Stimulated activated CD4-positive, alpha-beta T cell treated with anti-CD3 and anti-CD28 coated beads, TNF-alpha, amount 100 ng/mL, for 24 hours (primary cell): ENCODE measurements at places on chromosomes 16 and 17.

- DNase-seq, result no peak
Observed at GRCh38 chr17:83026311-83026811, 53.0 kb upstream of the METRNL start.

GRCh38 chr17:64698725-64699124, 36.6 kb upstream of the SMURF2 start:
- DNase-seq, result no peak

GRCh38 chr16:56800355-56800754, 64.7 kb upstream of the SLC12A3 start:
- DNase-seq, result no peak

DNA sequence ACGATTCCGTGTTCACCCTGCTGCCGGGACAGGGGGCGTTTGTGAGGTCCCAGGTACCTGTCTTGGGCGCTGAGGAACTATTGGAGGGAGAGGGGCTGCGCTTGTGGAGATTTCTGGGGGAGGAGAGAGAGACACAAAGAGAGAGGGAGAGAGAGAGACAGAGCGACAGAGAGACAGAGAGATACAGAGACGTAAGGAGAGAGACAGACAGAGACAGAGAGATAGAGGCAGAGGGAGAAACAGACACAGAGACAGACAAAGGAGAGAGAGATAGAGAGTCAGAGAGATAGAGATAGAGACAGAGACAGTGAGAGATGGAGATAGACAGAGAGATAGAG, 24.5 kb upstream of the ITGAX start:
- no peak for DNase-seq

- no peak for DNase-seq
Observed at GRCh38 chr16:78116946-78117345, 17.5 kb downstream of the WWOX start.

DNA sequence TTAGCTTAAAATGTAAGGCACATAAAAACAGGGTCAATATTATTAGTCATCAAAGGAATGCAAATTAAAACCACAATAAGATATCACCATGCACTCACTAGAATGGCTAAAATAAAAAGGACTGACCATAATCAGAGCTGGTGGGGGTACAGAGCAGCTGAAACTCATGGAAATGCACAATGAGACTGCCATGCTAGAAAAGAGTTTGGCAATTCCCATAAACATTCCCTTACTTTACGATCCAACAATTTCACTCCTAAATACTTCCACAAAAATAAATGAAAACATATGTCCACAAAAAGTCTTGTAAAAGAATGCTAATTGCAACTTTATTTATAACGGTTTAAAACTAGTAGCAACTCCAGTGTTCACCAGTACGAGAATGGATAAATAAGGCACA, 36.1 kb upstream of the ERCC4 start:
- no peak for DNase-seq

DNA sequence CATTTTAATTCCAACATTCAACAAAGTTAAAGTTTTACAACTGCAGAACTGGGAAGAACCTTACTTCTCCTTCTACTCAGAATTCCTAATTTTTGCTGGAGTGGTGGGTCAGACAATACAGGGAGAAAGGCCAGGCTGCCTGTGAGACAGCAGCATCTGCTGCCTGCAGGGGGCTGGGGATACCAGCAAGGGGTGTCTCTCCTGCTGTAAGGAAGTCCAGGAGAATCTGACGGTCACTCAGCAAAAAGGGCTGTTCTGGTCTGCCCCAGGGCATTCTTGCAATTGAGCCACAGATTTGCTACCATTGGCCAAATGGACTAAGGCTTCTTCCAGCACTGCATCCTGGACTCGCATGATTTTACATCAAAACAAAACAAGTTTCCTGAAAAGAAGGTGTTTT, 426.6 kb upstream of the CDH11 start:
- no peak for DNase-seq

- no peak for DNase-seq
Observed at GRCh38 chr17:63714550-63715277, 14.8 kb upstream of the LIMD2 start.

DNA sequence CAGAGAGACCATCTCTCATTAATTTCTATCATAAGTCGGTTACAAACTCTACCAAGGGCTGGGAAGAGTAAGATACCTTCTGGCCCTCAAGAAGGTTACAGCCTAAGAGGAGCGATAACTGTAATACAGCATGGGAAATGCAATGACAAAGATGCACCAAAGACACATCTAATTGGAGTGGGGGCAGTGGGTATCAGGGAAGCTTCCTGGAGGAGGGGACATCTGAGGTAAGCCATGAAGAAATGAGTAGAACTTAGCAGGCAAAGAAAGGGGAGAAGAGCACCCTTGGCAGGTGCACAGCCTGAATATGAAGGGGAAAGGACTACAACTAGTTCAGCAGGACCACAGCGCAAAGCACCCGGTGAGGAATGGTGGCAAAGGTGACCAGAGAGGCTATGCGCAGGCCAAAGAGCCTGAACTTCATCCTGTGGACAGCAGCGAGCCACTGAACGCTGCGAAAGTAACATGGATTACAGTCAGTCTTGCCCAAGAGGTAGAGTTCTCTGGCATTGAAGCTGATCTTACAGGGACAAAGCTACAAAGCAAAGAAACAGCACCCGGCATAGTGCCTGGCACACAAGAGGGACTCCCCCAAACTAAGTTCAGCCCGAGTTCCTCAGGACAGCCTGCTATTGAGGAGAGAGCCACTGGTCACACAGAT, 2.8 kb downstream of the TBC1D10B start:
- DNase-seq, result no peak

DNA sequence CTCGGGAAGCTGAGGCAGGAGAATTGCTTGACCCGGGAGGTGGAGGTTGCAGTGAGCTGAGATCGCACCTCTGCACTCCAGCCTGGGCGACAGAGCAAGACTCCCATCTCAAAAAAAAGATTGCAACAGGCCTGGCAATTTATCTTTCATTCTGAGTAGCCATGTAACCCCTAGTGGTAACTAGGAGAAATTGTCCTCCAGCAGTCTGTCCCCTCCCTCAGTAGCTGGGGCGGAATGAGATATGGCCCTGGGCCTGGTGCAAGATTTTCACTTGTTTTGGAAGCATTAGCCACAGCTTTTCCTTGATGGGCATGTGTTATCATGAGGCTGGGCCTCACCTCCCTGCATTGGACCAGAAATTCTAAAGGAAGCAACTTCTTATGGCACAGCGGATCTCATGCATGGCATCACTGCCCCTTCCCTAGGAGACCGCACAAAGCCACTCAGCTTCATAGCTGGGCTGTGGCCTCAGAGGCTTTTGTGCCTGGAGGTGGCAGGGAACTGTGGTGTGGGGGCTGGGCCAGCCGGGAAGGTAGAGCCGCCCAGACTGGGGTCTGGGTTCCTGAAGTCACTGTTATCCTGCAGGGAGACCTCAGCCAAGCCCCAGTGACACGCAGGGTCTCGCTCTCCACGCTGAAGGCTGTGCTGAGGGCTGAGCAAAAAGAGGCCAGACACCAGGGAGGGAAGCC, 13.4 kb downstream of the NATD1 start:
- DNase-seq, result no peak

GRCh38 chr16:66948837-66949225, 12.2 kb upstream of the CES3 start:
- no peak for DNase-seq

- DNase-seq, result peak; percentile 55
Observed at GRCh38 chr17:49223517-49224197, 6.9 kb downstream of the PHOSPHO1 start.

DNA sequence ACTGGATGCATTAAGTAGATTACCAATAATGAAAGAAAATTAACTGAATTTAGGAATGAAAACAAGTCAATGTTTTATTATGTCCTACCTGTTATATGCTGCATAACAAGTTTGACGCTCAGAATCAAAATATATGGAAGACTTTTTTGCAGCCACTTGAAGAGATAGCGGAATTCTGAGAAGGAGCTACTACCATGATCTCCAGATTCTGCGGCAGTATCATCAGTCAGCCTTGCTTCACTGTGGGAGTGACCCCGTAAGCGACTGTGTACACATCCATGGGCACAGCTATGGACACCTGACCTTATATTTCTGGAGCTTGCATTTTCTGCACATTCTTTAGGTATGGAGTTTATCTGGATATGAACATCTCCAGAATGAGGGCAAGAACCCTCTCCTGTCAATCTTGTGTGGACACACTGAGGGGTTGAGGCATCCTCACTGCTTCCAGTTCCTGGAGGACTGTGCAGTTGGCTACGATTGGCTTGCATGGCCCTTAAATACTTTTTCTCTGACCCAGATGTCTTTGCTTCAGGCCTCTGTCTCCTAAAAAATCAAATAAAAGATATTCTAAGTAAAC, 1.7 kb downstream of the RNFT1 start:
- DNase-seq, result no peak

DNA sequence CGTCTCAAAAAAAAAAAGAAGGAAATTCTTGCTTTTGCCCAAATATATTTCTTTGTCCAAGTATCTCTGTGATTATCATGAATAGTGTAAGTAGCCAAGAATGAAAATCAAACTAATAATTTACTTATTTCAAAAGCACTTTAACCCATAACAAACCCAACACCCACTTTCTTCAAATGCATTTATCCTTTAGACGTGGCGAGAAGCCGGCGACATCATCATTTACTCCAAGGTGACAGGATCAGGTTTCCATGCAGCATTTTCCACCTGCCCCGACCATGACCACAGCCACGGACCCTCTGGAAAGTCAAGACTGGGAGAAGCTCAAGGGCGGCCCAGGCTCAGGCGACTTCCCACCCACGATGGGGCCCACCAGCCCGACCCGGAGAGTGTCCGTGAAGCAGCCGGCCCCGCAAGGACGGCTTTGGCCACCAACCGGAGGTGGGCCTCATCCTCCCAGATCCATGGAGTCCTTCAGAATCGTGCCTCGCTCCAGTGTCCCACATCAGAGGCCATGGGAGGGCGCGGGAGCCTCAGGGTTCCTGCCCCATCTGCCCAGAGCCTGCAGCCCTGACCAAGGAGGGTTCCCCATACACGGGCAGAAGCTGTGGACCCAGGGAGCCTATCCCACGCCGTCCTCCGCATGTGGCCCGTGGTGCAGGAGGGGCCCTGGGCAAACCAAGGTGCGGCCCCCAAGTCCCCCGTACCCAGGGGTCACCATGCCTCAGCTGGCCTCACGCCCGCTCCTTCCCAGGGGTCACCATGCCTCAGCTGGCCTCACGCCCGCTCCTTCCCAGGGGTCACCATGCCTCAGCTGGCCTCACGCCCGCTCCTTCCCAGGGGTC, 18.7 kb downstream of the UTS2R start:
- no peak for DNase-seq

- DNase-seq, result no peak
Observed at GRCh38 chr17:51434434-51435170, 174.3 kb downstream of the UTP18 start.

GRCh38 chr17:35799942-35800341, 4.5 kb upstream of the MMP28 start:
- no peak for DNase-seq

- DNase-seq, result no peak
Observed at GRCh38 chr17:81453712-81454111, 58.5 kb downstream of the BAHCC1 start.

- DNase-seq, result no peak
Observed at GRCh38 chr16:49931916-49932315, 76.0 kb upstream of the ZNF423 start.

DNA sequence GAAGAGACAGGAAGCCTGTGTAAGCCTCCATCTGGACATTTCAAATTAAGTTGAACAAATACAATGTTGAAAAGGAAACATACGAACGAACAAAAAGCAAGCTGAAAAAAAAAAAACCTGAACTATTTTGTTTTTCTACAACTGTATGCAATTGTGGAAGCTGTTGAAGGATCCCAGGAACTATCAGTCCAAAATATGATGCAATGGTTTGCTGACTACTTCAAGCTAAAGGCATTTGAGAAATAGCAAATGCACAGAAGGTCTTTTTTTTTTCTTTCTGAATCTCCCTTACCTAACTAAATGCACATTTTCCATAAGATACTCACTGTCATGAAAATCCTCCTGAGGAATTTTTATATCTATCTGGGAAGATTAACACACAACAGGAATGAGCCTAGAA, 40.2 kb downstream of the MAF start:
- no peak for DNase-seq

GRCh38 chr16:68629351-68629910, 15.7 kb upstream of the CDH3 start:
- no peak for DNase-seq

- DNase-seq, result peak; percentile 50
Observed at GRCh38 chr16:50841081-50841886, 99.4 kb downstream of the CYLD start.

GRCh38 chr17:32926183-32926582, 1.8 kb upstream of the TMEM98 start:
- DNase-seq, result no peak

- DNase-seq, result no peak
Observed at GRCh38 chr16:22055881-22056280, 36.5 kb upstream of the VWA3A start.

- DNase-seq, result no peak
Observed at GRCh38 chr17:67605256-67605912, 112.4 kb upstream of the NOL11 start.

- DNase-seq, result no peak
Observed at GRCh38 chr17:35341411-35341992, 31.9 kb downstream of the SLFN11 start.

- DNase-seq, result peak; percentile 32
Observed at GRCh38 chr17:76540381-76541300, 797 bp downstream of the PRCD start.

- DNase-seq, result no peak
Observed at GRCh38 chr16:25217921-25218320, 1.2 kb downstream of the AQP8 start.

GRCh38 chr16:83051451-83051850, 424.7 kb downstream of the CDH13 start:
- no peak for DNase-seq

- DNase-seq, result no peak
Observed at GRCh38 chr17:50055055-50055425, 870 bp upstream of the ITGA3 start.

DNA sequence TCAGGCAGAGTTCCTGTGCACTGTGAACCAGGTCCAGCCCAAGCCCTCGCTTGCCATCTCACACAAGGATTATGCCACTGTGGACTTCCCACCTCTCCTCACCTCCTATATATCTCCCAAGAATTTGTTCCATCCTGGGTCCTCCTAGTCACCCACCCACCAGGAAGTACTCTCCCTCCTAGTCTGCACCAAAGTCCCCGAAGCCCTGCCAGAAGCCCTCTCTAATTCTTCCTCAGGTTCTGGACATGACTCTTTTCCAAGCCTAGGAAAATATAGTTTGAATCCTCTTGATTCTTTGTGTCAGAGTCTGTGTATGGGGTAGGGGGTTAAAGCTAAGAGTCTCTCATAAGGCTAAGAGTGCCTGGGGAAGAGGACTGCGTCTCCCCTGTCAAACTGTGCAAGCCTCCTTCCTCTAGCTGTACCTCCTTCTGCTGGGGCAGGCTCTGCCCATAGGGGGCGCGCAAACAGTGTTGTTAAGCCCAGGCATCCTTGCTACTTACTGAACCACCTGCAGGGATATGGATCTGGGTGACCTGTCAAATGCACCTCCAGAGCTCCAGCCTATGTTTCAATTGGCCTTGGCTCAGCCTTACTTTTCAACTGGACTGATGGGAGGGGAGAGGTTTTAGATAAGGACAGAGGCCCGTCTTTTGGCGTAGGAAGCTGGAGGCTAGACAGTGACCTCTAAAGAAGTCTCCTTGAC, 16.6 kb upstream of the DLX4 start:
- DNase-seq, result peak; percentile 66

GRCh38 chr16:78775161-78775561, 675.7 kb downstream of the WWOX start:
- peak; percentile 32 for DNase-seq

- DNase-seq, result no peak
Observed at GRCh38 chr16:76970087-76970744, 220.8 kb upstream of the MON1B start.

GRCh38 chr16:76946879-76947278, 244.1 kb upstream of the MON1B start:
- DNase-seq, result no peak
